ENCODE measurements at places on chromosomes 11 and 22. TPM values are rescaled to one million over a fixed set of nuclear protein-coding genes. Genes with fewer than 3 reads are reported as not detected.

Gene CELF1
- 71.6 TPM for total RNA-seq

Gene SLC5A4
- not detected for total RNA-seq

Gene GTSE1
- total RNA-seq, result 6.1 TPM

Gene TPH1
- not detected for total RNA-seq

Gene KCNJ11
- not detected for total RNA-seq

Gene CD248
- total RNA-seq, result 212 TPM

Gene RASGRP2
- total RNA-seq, result not detected

Gene OR10D3
- total RNA-seq, result not detected

Gene MS4A12
- not detected for total RNA-seq

DNA sequence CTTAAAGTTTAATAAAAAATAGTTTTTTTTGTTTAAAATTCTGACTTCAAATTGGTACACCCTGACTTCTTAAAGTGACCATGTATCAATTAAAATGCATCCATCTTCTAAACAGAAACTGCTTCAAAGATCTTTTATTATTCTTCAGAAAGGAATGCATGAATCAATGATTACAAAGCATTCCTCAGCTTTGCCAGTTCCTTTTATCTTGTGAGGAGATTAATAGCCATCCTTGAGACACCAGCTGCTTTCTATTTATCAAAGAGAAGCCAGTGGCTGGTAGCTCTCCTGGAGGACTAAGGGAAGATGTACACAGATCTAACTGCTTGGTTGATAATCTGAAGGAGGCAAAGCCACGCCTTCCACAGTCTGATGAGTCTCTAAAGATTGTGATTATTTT is 2222.5 kb downstream of the LRRC4C start:
- no peak for DNase-seq

GRCh38 chr22:23387827-23388516 is 192.1 kb downstream of the IGLL1 start:
- DNase-seq, result no peak

GRCh38 chr11:108975026-108975425 is 310.2 kb downstream of the DDX10 start:
- no peak for DNase-seq

DNA sequence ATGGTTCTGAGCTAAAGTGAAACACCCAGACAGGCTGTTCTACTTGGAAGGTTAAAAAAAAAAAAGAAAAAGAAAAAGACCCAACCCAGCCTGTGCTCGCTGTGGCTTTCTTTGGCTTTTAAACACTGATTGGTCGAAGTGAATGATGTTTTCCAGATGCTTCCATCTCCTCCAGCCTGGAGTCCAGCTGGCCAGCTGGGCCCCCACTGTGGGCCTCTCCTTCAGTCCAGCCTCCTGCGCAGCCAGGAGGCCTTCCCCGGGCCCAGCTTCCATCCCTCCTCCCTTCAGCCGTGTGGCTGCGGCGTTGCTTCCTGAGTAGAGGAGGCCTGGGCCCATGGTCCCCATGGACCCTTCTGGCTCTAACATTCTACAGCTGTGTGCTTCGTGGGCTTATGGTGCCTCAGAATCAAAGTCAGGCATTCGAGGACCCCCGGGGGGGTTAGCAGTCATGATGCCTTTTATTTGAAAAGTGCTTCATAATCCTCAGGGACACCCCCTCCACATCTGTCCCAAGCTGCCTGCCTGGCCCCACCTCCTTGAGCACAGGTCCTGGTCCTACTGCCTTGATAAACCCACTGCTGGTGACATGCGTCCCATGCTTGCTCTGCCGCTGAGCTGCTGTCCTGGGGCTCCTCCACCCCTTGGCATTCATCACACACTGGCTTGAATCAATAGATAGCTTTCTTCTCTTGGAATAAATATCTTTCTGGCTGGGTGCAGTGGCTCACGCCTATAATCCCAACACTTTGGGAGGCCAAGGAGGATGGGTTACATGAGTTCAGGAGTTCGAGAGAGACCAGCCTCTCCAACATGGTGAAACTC is 42.2 kb upstream of the FBLN1 start:
- peak; percentile 32 for DNase-seq

GRCh38 chr11:100682247-100682969 is 4.7 kb upstream of the ARHGAP42 start:
- DNase-seq, result peak; percentile 56

GRCh38 chr11:70569996-70570692 is 171.8 kb downstream of the CTTN start:
- DNase-seq, result no peak
